Cerebellar cortex (tissue), 1 donor: ENCODE measurements at places on chromosomes 11 and 22.

GRCh38 chr22:35491908-35492380, 48.7 kb upstream of the RASD2 start:
- no peak for DNase-seq

- no peak for DNase-seq
Observed at GRCh38 chr11:74909385-74909784, 39.5 kb downstream of the XRRA1 start.

DNA sequence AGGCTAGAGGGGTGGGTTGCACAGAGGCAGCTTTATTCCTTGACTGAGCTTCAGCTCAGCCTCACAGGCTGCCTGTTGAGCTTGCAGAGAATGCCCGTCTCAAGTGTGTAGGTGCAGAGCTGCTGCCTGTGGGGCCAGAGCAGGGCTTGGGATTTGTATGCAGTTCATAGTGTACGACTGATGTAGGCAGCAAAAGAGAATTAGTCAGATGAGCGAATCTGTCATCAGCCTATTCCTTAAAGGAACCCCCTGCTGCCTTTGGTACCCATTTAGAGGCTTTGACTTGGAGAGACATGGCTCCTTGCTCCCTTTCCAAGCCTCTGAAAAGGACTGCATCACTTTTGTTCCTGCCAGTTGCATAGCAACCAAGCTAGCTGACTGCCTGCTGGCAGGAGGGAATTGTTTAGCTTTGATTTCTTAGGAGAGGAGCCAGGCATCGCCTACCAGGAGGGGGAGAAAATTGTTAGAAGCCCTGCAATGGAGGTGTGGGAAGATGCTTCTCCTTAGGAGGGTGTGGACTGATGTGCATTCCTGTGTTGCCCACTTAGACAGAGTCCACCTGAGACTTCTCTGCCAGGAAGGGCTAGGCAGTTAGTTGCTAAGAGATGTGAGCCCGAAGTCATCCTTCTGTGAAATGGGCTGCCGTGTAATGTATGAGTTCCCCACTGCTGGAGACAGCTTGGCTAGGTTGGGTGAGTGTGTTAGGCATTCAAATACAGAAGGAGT, 10.9 kb downstream of the ACO2 start:
- DNase-seq: peak; percentile 84

DNA sequence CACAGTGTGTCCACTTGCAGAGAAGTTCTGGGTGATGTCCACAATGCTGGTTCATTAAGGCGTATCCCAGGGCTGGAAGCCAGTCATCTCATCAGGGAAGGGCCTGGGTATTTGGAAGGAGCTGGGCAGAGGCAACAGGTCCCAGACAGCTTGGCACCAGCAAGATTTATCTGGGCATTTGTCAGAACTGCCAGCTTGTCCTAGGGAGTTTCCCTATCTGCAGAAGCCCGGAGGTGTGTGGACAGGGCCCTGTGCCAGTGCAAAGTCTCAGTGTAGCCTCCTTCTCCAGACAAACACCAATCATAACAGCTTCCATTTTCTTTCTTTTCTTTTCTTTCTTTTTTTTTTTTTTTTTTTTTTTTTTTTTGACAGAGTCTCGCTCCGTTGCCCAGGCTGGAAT, 125.3 kb upstream of the TIMP3 start:
- peak; percentile 13 for DNase-seq

GRCh38 chr22:30118291-30118690, 38.0 kb downstream of the HORMAD2 start:
- no peak for DNase-seq

DNA sequence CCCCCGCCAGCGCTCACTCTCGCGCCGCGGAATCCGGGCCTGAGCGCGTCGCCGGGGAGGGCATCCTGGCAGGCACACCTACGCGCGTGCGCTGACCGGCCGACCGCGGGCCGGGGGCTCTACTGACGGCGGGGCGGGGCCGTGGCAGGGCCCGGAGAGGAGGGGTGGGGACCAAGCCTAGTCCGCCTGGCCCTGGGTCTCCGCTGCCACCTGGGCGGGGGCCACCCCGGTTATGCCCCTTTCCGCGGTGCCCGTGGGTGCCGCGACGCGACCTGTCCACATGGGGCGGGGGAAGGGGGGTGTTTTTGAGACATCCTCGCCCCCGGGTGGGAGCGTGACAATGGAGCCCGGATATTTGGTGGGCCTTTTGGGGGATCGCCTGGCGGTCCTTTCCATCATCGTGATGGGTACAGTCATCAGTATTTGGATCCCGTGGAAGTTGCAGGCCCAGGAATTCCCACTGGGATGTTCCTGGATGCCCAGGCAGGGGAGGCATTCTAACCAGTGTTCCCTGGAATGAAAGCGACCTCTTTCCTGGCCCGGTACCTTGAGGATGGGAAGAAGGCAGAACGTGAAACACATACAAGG, 2.2 kb downstream of the NCAM1 start:
- DNase-seq: no peak

DNA sequence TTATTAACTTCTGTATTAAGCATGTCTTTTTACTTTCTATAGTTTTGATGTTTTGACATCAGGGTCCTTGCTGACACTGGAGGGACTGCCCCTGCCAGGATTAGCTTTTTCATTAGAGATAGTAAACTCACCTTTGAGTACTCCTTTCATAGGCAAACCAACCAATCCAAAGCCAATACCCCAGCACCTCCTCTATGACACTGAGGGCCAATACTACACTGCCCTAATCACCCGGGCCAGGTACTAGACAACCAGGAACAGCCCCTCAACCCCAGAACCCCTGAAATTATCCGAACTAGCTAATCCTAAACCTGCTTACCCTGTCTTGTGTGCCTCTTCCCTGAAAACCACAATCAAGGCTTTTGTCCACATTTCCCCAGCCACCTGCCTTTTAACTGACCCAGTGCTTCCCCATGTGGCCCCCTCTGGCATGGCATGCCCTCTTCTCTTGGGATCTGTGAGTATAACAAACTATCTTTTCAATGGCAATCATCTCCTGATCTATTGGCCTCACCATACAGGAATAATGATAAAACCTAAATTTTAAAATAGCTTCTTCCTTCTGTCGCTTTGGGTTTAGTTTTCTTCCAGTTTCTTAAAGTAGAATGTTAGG, 31.2 kb downstream of the RAB6A start:
- peak; percentile 31 for DNase-seq

- no peak for DNase-seq
Observed at GRCh38 chr11:6321961-6322362, 1.7 kb upstream of the CAVIN3 start.

DNA sequence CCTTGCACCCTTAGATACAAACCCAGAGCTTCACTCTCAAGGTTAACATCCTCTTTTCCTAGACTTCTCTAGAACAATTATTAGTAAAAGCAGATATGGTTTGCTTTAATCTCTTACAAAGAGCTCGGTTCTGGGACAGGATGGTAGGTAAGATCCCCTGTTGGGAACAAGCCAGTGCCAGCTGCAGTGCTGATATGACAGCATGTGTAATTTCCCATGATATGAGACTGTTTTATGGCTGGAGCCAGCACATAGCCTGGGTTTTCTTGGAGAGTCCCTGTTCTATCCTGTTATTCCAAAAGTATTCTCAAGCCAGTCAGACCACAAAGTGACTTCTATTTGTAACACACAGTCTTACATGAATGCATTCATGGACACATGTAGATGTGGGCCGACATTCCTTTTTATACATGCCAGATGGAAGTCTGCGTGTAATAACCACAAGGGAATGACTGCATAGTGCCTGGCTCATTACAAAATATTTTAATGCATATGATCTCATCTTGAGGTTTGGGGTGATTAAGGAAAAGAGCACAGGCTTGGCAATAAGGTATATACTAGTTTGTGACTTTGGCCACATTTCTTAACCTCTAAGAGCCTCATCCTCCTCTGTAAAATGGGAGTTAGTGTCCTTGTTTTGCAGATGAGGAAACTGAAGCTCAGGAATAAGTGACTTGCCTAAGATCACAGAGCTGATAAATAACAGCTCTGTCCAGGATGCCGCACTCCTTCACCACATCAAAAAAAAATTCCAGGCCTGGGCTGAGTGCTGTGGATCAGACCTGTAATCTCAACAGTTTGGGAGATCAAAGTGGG, 21.8 kb downstream of the CLMP start:
- no peak for DNase-seq

DNA sequence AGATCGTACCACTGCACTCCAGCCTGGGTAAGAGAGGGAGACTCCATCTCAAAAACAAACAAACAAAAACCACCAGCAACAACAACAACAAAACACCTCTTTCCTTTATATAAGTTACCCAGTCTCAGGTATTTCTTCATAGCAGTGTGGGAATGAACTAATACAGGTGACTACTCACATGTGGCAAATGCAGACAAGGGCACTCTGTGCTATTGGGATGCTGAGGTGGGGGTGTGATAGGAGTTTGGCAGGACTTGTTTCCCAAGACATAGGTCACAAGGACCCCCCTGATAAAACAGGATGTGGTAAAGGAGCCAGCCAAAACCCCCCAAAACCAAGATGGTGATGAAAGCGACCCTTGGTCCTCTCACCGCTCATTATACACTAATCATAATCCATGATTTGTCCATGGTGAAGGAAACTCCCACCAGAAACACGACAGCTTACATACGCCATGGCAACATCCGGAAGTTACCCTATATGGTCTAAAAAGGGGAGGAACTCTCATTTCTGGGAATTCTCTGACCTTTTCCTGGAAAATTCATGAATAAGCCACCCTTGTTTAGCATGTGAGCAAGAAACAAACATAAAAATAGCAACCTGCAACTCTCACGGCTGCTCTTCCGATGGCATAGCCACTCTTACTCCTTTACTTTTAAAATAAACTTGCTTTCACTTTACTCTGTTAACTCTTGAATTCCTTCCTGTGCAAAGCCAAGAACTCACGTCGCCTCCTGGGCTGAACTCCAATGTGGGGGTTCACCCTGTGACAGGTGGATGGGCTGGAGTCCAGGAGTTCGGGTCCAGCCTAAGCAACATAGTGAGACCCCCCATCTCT, 18.8 kb upstream of the INCENP start:
- no peak for DNase-seq

GRCh38 chr11:130146796-130147195, 12.8 kb upstream of the ST14 start:
- no peak for DNase-seq

GRCh38 chr22:17012267-17012666, 4.2 kb upstream of the GAB4 start:
- DNase-seq: no peak

DNA sequence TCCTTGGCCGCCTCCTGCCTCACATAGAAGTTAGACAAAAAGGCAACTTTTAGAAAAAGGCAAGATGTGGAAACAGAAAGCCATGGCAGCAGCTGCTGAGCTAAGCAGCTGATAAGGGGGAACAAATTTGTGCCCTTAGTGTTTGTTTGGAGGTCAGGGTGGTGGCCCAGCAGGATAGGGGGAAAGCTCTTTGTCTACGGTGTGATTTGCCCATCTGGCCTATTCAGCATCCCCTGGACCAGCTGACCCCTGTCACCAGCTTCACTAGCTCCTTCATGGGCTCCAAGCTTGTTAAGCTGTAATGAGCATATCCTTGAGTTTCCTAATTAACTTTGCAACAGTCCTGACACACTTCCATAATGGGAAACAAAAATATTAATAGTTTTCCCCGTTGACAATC, 5.9 kb upstream of the ME3 start:
- DNase-seq: no peak

DNA sequence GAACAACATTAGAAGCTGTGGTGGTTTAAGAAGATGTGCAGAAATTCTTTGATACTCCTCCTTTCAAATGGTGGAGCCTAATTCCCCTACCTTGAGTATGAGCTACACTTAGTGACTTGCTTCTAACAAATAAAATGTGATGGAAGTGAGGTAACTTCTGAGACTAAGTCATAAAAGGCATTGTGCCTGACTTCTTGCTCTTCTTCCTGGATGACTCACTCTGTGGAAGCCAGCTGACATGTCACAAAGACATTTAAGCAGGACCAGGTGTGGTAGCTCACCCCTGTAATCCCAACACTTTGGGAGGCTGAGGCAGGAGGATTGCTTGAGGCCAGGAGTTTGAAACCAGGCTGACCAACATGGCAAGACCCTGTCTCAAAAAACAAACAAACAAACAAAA, 3.9 kb upstream of the PLA2G3 start:
- DNase-seq: no peak

DNA sequence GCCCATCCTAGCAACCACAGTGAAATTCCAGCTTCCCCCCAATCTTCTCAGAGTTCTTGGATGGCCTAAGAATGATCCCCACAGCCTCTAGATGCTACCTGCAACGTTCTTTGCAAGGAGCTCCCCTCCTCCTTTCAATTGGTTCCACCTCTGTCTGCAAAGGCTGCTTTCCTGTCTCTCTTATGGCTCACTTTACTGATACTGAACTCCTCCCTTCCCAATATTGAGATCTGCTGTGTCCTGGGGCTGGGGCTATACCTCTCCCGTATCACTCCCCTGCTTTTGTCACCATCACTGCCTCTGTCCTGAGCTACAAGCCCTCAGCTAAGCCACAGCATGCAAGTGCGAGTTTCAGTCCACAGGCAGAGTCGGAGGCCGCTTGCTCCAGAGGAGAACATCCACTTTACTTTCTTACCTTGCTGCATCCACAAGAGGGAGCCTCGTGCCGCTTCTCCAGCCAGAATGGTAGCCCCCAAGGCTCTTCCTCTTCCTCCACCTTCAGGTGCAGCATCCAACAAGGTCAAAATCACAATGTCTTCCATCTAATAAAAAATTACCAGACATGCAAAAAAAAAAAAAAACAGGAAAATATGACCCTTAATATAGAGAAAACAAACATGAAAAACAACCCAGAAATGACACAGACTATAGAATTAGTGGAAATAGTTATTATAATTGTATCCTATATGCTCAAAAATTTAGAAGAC, 48.6 kb upstream of the TMEM45B start:
- peak; percentile 10 for DNase-seq

- DNase-seq: no peak
Observed at GRCh38 chr11:20004866-20005265, 155.4 kb downstream of the DBX1 start.

DNA sequence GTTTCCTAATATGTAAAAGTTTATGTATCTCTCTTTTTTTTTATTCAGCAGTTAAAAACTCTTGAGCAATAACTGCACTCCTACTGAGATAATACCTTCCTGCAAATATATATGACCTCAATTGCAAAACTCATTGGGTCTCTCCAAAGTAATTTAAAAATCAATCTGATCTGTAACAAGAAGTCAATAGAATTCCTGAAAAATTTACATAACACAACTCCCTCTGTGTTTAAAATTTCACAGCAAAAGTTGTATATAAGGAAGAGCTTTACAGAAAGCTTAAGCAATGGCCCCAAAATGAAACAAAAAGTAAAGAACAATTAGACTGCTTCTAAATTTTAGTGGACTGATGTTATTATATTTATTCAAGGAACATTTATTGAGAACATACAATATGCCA, 313.4 kb downstream of the DLG2 start:
- no peak for DNase-seq
